ENCODE measurements at places on chromosomes 7 and 10.

- peak; percentile 38 for DNase-seq
Observed at GRCh38 chr7:114081606-114082425, 163.0 kb upstream of the PPP1R3A start.

- DNase-seq, result no peak
Observed at GRCh38 chr10:50210876-50211275, 40.4 kb downstream of the ASAH2 start.

- peak; percentile 67 for DNase-seq
Observed at GRCh38 chr10:101952191-101952590, 103.8 kb downstream of the ARMH3 start.

DNA sequence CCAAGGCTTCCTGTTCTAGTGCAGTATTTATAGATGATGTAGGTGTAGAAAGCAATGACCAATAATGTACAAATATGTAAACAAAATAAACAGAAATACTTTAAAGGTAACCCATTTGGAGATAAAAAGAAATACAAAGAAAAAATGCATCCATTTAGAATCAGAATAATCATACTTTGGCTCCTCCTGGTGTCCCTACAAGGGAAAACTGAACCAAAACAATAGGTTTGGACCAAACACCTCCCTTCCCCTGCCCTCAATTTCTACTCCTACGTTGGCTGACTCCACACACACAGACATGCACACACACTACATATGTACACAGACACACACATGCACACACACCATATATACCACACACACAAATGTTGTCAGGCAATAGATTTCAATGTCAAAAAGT is 36.0 kb downstream of the C10orf143 start:
- DNase-seq, result peak; percentile 4

GRCh38 chr7:71517940-71518699 is 386.2 kb downstream of the GALNT17 start:
- DNase-seq, result no peak

GRCh38 chr7:93014410-93014809 is 103.4 kb downstream of the SAMD9 start:
- DNase-seq, result no peak

DNA sequence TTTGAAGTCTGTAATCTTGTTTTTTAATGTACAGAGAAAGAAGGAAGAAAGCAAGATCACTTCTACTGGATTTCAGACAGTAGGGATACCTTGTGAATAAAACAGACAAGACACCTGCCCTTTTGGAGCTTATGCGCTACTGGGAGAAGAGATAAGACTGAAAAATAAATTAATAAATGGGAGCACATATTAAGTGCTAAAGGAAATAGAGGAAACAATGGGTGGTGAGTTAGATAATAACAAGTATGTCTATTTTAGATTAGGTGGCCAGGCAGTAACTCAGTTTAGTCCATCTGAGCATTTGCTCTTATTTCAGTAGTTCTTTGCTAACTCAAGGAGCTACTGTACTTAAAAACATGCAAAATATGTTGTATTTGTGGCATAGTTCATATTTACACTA is 15.9 kb downstream of the MIOS start:
- DNase-seq, result no peak

- no peak for DNase-seq
Observed at GRCh38 chr10:63214571-63214970, 81.4 kb downstream of the NRBF2 start.

DNA sequence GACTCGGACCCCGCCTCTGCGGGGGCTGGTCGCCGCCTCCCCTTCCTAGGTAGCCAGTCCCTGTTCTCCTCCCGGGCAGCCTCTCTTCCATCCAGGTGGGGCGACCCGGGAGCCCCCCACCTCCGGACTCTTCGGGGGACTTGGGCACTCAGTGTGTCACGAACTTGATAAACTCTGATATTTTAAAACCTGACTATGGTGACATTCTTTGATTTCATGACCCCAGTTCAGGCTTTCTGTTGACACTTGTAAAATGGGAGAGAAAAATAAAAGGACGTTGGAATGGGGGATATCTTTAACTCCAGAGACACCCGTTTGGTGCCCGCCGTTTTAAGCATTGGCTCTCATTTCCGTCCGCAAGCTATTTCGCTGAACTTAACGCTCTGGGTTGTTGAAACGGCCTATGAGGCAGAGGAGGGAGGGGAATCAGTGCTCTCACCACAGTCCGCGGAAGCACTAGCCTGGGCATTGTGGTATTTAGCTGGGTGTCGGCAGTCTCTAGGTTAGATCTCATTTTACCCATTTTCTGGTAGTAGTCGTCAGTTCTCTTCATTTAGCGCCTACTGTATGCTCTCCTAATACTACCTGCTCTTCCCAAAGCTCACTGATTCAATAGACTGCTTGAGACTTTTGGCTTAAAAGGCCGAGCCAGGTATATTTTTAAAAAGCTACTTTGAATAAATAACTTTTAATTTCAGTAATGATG is 738 bp downstream of the VPS26A start:
- DNase-seq, result peak; percentile 28

- no peak for DNase-seq
Observed at GRCh38 chr10:62707810-62708209, 96.7 kb upstream of the ADO start.

DNA sequence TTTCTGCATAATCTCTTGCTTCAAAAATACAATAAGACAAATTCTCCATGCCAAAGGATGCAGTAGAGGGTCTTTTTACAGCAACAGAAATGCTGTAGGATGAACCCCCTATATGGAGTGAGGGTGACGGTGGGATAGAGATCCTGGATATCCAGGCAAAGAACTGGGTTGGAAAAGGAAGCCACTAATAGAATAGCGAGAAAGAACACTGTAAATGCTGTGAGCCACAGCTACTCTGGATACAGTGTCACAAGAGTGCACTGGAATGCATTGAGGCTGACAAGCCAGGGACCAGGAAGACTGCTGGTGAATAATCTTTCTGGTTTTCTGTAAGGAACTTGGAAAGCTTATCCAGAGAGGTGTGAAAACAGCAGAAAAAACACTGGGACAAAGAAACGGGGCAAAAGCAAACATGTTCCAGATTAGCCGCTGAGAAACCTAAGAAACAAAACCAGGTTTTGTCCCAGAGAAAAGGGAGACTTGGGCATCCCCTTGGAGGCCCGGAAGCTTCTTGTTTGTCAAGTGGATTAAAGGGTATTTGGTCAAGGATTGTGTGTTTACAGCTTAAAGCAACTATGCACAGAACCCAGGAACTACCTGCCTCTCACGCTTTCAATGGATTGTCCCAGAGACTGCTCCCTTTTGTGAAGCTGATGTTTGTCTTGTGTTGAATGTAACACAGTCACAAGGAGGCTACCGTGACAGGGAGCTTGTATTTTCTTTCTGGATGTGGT is 6.2 kb upstream of the MSMB start:
- no peak for DNase-seq

- no peak for DNase-seq
Observed at GRCh38 chr7:82209179-82209747, 234.3 kb downstream of the CACNA2D1 start.

DNA sequence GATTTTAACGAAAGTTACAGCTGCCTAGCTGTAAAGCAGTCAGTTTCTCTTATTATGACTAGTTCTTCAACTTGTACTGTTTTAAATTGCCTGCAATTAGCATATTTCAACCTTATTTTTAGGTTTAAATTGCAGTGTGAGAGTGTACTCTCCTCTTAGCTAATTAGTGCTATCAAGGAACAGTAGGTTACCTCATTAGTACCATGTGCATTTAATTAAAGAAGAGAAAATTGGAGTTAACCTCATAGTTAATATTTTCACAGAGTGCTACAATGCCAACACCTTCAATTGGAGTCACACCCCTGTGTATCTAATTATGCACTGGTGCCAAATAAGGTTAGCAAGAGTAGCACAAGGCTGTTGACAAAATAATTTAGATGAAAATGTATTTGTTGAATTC is 154.6 kb downstream of the FOXP2 start:
- no peak for DNase-seq

DNA sequence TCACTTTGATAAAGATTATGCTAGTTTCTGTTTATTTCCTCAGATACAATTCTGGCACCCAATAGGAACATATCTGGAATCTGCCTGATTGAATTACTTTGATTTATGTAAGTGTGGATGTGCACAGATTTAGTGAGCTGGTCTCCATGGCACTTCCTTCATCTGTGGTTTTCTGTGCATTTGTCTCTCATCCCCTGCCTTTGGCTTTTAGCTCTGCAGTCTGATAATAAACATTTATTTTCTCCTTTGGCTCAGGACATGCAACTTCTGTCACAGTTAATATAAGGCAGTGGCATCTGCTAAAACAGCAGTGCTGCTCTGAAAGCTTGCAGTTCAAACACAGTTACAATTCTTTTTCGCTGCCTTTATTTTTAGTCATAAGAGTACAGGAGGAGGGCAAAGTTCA is 273.7 kb upstream of the CHRM2 start:
- no peak for DNase-seq

DNA sequence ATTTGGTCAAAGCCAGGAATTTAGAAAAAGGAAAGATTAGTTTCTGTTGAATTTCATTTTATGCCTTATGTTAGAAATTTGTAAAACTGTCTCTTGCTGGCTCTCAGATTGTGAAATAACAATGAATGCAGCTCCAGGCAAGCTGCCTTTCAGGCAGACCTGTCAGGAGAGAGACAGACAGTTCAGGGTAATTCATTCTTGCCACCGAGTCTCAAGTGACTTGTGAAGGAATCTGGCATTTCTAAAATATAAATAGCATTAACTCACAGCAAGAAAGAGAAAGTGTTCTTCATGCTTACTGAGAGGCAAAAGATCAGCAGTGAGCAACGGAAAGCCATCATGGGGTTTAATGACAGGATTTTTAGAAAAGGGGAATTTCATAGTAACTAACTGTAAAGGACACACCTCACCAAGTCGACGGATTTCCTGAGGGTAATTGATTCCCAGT is 442.3 kb upstream of the AKR1E2 start:
- peak; percentile 25 for DNase-seq

GRCh38 chr10:22624287-22624738 is 90.1 kb downstream of the PIP4K2A start:
- peak; percentile 45 for DNase-seq

- no peak for DNase-seq
Observed at GRCh38 chr7:42753367-42753766, 158.5 kb downstream of the C7orf25 start.

DNA sequence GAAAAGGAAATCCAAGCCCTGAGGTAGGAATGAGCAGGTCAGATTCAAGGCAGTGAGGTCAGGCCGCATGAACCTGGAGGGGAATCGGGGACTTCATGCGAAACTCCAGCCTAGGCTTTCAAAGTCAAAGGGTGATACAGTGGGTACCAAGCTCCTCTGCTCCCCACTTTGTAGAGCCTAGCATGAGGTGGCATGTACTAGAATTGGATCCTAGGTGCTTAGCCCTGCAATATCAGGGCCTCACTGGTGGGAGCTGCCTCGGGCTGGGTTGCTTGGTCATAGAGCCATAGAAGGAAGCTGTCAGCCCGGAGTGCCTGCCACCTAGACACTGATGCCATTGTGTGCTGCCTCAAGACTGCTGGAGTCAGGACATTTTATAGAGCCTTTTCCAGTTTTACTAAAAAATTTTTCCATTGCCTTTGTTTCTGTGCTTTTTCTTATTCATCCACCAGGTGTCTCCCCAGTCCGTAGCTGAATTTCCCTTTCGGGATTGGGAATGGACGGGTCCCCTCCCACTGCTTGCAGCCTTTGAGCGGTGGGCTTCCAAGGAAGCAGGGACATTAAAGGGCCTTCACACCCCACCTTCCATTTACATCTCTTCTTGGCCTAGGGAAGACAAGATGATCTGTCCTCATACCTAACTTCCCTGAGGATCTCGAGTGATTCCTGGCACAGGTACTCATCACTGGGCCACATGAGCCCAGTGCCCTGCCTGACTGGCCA is 5.5 kb upstream of the LZTS2 start:
- DNase-seq, result no peak

DNA sequence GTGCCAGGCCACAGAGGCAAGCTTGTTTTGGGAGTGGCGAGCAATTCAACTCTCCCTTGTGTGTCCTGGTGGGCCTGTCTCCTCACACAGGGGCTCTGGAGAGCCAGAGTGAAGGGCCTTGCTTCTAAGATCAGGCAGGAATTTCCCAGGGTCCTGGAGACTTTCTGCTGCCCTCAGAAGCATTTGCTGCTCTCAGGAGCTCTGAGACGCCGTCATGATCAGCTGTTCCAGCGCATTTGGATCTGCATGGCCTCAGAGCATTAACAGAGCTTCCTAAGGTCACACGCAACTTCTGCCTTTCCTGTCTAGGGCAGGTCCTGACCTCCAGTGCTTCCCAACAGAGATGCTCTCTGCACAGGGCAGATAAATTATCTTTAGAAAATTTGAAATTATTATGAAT is 52.2 kb upstream of the C10orf90 start:
- no peak for DNase-seq

GRCh38 chr10:74488907-74489306 is 337.5 kb upstream of the KAT6B start:
- no peak for DNase-seq

GRCh38 chr10:52994370-52994769 is 221.8 kb upstream of the MBL2 start:
- no peak for DNase-seq

- DNase-seq, result peak; percentile 80
Observed at GRCh38 chr10:30786131-30786530, 156.6 kb upstream of the LYZL2 start.

- no peak for DNase-seq
Observed at GRCh38 chr10:131044379-131045111, 267.0 kb downstream of the TCERG1L start.

- DNase-seq, result no peak
Observed at GRCh38 chr7:84175461-84175860, 19.1 kb downstream of the SEMA3A start.

DNA sequence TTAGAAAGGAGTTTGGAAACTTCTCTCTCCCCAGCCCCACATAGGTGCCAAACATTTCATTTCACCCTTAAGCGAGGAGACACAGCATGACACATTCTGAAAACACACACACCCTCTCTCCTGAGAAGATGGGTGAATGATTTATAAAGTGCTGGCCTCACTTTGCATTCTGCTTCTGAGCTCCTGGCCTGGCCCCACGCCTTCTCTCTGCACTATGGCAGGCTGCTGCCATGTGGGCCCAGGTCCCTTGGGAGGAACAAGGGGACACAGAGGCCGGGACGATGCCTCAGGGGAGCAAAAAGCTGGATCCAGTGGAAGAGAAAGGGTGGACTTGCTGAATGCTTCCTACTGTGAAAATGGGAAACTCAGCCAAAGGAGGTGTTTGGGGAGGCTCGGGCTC is 56.0 kb downstream of the CPXM2 start:
- DNase-seq, result no peak

DNA sequence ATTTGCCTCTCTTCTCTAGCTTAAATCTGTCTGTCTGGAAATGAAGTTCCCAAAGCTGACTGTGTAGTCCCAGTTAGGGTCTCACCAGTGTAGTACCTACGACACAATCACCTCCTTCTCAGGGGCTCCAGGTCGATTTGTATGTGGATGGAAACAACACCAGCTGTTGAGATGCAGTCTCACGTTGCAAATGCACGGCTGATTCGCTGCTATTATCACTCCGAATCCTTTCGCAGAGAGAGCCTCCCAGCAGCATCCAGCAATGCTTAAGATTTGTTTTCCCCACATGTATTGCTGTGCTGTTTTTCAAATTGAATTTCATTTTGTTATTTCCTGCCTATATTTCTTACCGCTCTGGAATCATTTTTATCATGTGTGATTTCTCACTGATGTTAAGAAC is 16.3 kb downstream of the VSTM4 start:
- DNase-seq, result no peak

GRCh38 chr7:2180081-2180480 is 52.7 kb downstream of the MAD1L1 start:
- DNase-seq, result no peak

GRCh38 chr7:22329816-22330524 is 27.0 kb downstream of the RAPGEF5 start:
- no peak for DNase-seq

GRCh38 chr10:10247585-10247984 is 770.1 kb upstream of the CELF2 start:
- DNase-seq, result no peak

- no peak for DNase-seq
Observed at GRCh38 chr7:12337095-12337494, 66.6 kb downstream of the VWDE start.

Measured in stromal cell of bone marrow (primary cell).